CD4-positive, alpha-beta memory T cell (primary cell): ENCODE measurements at places on chromosomes 6 and 20. TPM values are rescaled to one million over a fixed set of nuclear protein-coding genes. Genes with fewer than 3 reads are reported as not detected.

VGLL2 gene
- not detected for total RNA-seq

SRSF3 gene
- 337 TPM for total RNA-seq

SLC32A1 gene
- total RNA-seq = not detected

SLC52A3 gene
- total RNA-seq = not detected

CDH26 gene
- 4.1 TPM for total RNA-seq

PLA2G7 gene
- total RNA-seq = 12.7 TPM

MAN1A1 gene
- 12.3 TPM for total RNA-seq

CYP39A1 gene
- total RNA-seq = not detected

PAX1 gene
- not detected for total RNA-seq

IL17F gene
- total RNA-seq = not detected

TMEM244 gene
- total RNA-seq = 0.87 TPM

CYP21A2 gene
- 0.61 TPM for total RNA-seq

DIDO1 gene
- 127 TPM for total RNA-seq

FNDC11 gene
- 0.38 TPM for total RNA-seq

LY6G5B gene
- total RNA-seq = 39.8 TPM

DNA sequence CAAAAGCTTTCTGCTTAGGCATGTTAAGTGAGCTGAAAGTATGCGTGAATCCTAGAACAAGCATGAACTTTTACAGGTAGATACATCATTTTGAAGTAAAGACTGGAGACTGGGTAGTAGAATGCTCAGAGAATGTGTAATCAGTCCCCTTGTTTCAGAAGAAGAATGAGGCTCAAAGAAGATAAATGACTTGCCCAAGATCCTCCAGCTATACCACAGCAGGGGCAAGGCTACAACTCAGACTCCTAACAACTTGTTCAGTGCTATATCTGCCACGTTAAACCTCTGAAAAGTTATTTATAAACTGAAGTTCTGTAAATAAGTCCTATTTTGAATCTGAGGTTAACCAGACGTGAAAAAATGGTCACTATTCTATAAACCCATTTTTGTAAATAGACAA is 2.9 kb downstream of the RIPOR2 start:
- no peak for DNase-seq

- DNase-seq = no peak
Measured at GRCh38 chr20:58778760-58779159, 71.9 kb downstream of the GNAS-AS1 start.

DNA sequence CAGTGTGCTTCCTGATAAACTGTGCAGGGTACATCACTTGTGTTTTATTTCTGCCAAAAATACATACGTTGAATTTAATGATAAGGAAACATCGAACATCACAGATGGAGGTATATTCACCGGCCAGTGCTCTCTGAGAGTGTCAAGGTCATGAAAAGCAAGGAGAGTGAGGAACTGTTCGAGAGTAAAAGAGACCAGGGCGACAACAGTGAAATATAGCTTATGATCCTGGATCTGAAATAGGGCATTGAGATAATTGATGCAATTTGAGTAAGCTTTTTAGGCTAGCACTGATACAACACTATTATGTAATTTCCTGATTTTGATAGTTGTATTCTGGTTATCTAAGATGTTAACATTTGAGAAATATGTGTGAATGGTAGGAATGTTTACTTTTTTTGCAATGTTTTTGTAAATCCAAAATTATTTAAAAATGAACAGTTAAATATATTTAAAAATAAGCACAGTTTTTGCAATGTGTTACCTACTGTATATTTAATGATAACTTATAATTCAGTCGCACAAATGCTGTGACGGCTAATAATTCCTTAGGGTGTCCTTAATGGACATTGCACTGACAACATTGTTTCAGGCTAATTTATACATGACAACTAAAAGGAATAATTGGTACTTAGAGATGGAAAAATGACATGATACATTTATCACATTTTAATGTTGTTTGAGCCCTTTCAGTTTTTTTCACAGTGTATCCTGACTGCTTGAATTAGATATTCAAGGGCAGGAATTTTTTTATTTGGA is 9.9 kb downstream of the RAB32 start:
- DNase-seq = no peak

- DNase-seq = peak; percentile 39
Measured at GRCh38 chr20:3786126-3786484, 435 bp downstream of the CENPB start.

DNA sequence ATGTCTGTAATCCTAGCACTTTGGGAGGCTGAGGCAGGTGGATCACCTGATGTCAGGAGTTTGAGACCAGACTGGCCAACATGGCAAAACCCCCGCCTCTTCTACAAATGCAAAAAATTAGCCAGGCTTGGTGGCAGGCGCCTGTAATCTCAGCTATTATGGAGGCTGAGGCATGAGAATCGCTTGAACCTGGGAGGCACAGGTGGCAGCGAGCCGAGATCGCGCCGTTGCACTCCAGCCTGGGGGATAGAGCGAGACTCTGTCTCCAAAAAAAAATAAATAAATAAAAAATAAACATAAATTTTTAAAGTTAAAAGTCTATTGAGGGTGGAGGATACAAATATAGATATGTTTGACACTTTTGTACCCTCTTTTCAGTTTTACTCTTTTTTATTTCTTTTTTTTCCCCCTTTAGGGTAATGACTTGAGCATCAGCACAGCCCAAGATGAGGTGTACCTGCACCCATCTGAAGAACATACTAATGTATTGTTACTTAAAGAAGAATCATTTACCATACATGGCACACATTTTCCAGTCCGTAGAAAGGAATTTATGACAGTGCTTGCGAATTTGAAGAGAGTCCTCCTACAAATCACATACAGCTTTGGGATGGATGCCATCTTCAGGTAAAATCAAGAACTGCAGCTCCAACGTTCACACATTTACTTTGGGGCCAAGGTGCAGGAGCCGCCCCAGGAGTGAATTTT is 368.9 kb downstream of the LAMA2 start:
- DNase-seq = peak; percentile 46

- no peak for DNase-seq
Measured at GRCh38 chr6:137490006-137490905, 3.9 kb downstream of the OLIG3 start.

GRCh38 chr20:58829531-58829941 is 21.2 kb downstream of the GNAS-AS1 start:
- DNase-seq = no peak

GRCh38 chr20:8981482-8981881 is 87.4 kb upstream of the PLCB4 start:
- no peak for DNase-seq

GRCh38 chr6:122647765-122648164 is 37.6 kb downstream of the PKIB start:
- no peak for DNase-seq

GRCh38 chr6:170279977-170280688 is 10.7 kb downstream of the DLL1 start:
- peak; percentile 59 for DNase-seq

DNA sequence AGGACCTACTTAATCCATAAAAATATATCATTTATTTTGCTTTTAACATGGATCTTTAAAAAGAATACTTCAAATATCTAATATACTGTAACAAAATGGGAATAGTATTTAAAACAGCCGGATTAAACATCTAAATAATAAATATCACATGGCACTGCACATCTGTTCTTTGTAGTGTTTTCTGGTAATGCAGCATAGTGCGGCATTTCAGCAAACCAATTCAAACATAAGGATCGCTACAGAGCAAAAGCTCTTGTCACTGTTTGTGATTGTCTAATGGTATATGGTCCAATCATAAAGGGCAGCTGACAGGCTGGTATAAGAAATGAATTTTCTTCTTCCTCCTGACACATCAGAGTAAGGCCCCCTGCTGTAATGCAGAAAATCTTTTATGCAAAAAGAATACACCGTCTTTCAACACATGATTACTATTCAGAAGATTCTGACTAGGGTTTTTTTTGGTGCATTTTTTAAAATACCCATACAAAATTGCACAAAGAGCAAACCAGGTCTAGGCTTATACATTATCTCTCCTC is 40.0 kb upstream of the POU3F2 start:
- no peak for DNase-seq

GRCh38 chr6:17673543-17674254 is 33.0 kb downstream of the NUP153 start:
- no peak for DNase-seq

GRCh38 chr6:138419766-138420165 is 15.7 kb downstream of the HEBP2 start:
- no peak for DNase-seq

- DNase-seq = no peak
Measured at GRCh38 chr6:14948586-14949245, 297.2 kb upstream of the JARID2 start.

GRCh38 chr6:140661691-140662090 is 1287.2 kb upstream of the CITED2 start:
- DNase-seq = no peak

GRCh38 chr6:2793534-2794151 is 28.4 kb downstream of the WRNIP1 start:
- peak; percentile 19 for DNase-seq
